ENCODE measurements at places on chromosomes 11 and 22.

- DNase-seq, result no peak
These were observed 31.4 kb upstream of the TTC12 start for GRCh38 chr11:113282898-113283437.

GRCh38 chr22:20456064-20456721 is 18.6 kb upstream of the SCARF2 start:
- peak; percentile 88 for DNase-seq

DNA sequence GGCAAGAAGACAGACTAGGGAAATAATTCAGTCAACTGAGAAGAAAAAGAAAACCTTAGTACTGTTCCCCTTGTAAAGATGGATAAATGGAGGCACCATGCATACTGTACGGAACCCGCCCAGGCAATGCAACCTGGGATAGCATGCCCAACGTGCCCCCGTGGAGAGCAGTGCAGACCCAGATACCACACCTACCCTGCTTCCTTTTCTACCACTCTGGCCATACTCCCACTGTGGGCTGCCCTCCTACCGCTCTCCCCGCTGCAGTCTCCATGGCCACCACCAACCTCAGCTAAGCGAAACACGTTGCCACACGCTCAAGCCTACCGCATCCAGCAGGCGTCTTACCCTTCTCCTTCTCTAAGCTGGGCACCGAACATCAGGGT is 117.4 kb upstream of the SERPIND1 start:
- DNase-seq, result no peak

DNA sequence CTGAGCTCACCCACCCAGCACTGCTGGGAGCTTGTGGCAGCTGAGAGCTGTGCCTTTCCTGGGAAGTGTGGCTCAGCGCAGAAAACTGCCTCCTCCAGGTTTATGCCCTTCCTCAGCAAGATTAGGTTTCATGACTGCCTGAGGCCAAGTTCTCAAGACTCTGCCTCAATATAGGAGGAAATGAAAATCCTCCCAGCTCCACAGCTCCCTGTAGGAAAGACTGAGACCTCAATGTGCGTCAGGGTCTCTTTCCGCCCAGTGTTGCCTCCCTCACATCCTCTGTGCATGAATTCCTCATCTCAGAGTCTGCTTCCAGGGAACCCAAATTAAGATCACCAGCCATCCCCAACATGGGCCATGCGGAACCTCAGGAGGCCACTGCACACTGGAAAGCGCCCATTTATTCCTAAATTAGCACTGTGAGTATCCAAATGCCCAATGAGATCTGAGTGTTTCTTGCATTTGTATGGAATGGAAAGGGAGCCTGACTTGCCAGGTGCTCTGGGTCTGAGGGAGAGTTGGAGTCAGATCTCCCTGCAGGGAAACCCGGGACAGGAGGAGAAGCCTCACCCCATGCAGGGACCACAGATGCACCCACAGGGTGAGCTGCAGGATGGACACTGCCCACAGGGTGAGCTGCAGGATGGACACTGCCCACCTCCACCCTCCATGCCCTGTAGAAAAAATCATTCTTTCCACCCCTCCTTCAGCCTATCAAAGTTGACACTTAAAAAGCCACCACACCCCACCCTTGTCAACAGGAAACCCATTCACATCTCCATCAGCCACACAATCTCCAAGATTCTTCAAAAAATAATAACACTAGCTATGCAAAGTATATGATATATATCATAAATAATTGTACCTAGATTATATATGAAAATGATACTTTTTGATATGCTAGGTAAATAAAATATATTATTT is 97.4 kb upstream of the IGLL5 start:
- DNase-seq, result no peak

GRCh38 chr22:29214232-29214631 is 8.5 kb downstream of the EMID1 start:
- no peak for DNase-seq

GRCh38 chr11:79026803-79027445 is 413.9 kb downstream of the TENM4 start:
- no peak for DNase-seq

GRCh38 chr11:115585361-115586024 is 81.3 kb upstream of the CADM1 start:
- peak; percentile 68 for DNase-seq

DNA sequence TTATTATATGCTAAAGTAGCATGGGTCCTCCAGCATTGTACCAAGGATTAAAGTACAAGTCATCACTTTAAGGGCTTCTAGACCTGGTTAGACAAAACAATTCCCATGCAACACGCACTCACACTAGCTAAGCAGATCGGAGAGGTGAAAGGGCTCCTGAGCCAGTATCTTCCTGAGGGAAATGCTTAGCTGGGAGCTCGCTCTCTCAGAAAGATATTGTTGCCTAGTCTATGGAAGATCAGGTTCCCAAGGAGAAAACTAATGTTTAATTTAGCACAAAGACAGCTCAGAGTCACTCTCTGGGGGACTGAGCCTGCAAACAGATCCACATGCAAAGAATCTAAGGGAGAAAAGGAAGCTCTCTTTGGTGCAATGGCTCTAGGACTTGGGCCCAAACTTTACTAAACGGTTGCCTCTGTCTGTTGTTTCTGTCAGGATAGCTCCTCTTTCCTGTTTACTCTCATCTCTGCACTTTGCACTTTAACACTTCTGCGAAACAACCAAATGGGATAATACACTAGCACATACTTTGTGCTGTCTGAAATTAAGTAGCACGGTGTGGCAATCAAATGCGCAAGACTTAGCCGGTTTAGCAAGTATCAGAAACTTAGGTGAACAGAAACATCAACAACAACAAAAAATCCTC is 10.7 kb downstream of the MAML2 start:
- DNase-seq, result no peak

DNA sequence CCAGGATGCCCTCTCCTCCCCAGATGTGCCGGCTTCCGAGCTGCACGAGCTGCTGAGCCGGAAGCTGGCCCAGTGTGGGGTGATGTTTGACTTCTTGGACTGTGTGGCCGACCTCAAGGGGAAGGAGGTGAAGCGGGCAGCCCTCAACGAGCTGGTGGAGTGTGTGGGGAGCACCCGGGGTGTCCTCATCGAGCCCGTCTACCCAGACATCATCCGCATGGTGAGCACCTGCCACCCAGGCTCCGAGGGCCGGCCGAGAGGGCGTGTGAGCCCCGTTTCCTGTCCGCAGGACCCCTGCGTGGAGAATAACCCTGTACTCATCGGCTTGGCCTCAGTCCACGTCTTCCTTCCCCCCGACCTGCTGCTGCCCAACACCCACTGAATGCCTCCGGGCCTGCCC is 2.2 kb downstream of the PPP2R5B start:
- no peak for DNase-seq

GRCh38 chr22:36171941-36172340 is 11.4 kb upstream of the APOL3 start:
- DNase-seq, result no peak

DNA sequence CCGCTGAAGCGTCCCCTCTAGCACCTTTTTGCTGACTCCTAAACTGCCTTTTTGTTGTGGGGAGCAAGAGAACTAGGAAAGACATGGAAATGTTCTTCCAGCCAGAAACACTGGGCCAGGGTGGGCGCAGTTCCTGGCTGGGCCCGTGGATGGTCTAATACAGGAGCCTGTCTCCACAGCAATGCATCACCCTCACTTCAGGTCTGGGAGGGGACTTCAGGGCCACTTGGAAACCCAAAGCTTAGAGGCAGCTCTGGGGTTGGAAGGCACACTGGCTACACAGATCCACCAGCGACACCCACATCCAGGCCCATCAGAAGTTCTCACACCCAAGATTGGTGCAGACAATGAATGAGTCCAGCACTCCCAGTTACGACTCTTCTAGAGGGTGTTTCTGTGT is 120.3 kb downstream of the ETS1 start:
- no peak for DNase-seq

DNA sequence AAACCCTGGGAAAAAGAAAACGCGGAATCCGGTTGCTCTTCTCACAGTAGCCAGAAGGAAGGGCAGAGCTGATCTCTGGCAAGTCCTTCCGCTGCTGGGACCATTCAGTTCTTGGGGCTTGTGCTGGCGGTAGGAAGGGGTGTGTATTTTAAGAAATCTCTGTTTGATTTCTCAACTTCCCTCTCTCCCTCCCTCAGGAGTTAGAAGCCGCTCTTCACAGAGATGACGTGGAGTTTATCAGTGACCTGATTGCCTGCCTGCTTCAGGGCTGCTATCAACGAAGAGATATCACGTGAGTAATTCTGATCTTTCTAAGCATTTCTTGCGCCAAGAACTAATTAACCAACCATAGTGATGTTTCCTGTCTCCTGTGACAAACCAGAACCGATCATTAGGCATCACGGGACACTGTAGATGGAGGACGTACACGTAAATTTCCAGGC is 85.9 kb upstream of the SLC25A18 start:
- DNase-seq, result no peak

All from GM13976 (cell line).